ENCODE measurements at places on chromosomes 16 and 17.
A peak's percentile ranks its signal among the peaks of the same experiment; 100 is the strongest.

DNA sequence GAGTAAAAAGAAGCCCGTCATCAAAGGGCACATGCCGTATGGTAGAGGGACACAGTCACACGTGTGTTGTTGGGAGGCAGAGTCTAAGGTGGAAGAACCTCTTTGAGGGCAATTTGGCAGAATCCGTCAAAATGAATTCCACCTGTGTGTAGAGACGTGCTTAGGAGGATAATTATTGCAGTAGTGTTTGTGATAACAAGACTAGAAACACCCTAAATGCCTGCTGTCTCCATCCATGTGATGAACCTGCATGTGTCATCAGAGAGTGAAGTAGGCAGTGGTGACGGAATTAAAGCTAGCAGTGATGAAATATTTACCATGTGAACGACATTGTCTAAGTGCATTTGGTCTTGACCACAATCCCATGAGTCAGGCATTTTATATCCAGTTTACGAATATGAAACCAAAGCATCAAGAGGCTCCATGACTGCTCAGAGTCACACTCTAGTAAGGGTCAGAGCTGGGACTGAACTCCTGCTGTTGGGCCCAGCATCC, 61.3 kb upstream of the ADORA2B start:
- DNase-seq: no peak

DNA sequence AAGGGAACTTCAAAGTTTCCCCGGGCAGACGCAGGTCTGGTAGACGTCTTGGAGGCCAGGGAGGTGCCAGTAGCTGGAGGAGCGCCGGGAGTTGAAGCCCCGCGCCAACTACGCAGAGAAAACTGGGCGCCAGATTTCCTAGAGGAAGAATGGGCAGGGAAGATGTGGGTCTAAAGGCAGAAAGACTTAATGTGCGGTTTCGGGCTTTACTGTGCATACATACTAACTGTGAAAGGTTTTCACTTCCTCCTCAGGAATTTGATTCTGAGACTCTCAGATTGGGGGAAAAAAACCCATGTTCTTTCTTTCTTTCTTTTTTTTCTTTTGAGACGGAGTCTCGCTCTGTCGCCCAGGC, 331 bp upstream of the ZNF287 start:
- no peak for DNase-seq

- DNase-seq: no peak
Observed at GRCh38 chr17:34601416-34601815, 22.0 kb downstream of the TMEM132E start.

- peak; percentile 86 for DNase-seq
Observed at GRCh38 chr16:24539295-24539849, at the start of gene RBBP6. Gene RBBP6 (plus strand): TSS chr16:24539566. CDS start chr16:24540627, 1,061 bp downstream.

GRCh38 chr17:77212081-77212832, 71.5 kb downstream of the SEC14L1 start:
- no peak for DNase-seq

DNA sequence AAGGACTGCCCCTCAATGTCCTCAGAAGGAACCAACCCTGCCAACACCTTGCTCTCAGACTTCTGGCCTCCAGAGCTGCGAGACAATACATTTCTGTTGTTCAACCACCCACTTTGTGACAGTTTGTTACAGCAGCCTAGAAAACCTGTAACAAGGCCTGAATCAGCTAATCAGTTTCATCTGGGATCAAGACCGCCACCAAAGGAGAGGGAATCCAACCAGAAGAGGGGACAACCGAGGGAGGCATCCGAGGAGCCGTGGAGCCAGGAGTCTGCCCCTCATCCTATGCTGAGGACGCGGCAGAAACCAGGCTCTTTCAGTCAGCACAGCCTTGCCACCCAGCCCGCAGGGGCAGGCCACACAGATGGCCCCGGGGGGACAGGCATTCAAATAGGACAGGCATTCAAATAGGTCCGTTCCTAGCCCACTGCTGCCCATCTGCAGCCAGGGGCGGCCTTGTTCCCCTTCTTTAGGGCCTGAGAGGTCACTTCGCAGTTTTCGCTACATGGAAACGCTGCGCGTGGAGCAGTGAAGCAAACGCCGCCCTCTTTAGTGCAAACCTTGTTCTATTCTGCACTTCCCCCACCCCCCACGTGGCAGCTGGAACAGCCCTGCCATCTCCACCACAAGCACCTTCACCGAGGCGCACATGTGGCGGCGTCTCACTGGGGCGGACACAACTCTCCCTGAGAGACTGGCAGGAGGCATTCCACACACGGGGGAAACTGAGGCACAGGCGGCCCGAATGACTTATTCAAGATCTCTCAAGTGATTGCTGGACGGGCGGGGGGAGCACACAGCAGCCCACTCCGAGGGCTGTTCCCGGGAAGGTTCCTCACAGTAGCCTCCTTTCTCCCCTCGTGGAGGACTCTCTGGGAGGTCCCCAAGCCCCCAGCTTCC, 26.7 kb downstream of the FA2H start:
- no peak for DNase-seq

- no peak for DNase-seq
Observed at GRCh38 chr17:58338454-58338840, 9.9 kb upstream of the TSPOAP1 start.

DNA sequence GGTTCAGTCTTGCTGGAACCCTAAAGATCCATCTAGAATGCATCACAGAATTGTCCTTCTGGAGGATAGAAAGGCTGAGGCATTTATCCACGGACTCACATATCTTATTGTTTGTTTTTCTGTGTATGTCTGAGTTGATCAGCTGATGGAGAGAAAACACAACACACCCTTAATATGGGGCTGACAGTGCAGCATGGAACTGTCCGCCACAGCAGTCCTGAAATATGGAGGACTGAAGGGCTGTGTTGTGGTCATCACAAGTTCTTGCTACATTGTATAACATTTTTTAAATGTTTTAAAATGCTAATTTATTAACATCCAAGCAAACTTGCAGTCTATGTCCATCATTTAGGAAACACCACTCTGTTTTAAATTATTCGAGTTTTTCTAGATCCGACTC, 448.9 kb upstream of the ERCC4 start:
- DNase-seq: no peak
